CD8-positive, alpha-beta memory T cell (primary cell): ENCODE measurements at places on chromosomes 4 and X. TPM values are rescaled to one million over a fixed set of nuclear protein-coding genes. Genes with fewer than 3 reads are reported as not detected.

Gene CT45A1
- not detected for polyA plus RNA-seq

Gene NPNT
- polyA plus RNA-seq, result not detected

DNA sequence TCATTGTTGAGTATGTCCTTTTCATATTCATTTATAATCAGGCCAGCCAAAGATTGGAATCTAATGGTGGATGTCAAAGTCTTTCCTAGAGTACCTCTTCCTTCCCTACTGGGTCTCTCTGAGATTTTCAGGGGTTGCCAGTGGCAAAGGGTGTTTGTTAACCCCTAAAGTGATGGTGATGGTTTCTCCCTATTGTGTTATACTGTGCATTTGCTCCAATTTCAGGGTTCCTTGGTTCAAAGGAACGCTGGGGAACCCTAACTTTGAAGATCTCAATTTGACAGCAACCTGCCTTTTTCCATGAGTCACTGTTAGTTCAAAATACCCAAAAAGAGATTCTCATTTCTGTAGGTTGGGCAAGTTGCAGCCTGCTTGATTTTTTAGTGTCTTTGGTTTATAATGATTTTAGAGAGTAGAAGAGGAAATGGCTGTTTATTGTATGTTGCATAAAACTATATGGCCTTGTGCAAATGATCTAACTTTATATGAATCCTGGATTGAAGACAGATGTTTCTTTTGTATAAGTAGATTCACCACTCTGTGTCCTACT, 23.0 kb downstream of the GAB1 start:
- no peak for DNase-seq

DNA sequence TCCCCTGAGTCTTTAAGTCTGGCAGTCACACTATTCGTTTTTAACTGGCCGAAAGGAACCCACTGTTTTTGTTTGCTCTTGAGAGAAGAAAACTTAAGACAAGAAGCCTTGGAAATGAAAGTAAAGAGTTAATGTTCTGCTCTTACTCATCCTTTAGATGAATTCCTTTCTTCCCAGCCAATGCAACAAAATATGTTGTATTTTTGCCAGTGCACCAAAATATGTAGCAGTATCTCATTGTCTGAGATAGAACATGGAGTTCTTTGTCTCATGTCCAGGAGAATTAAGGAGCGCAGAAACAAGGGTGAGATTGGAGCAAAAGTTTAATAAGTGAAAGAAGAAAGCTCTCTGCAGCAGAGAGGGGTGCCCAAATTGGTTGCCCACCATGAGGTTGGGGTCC, 12.2 kb downstream of the TENT5D start:
- DNase-seq, result no peak

- no peak for DNase-seq
Measured at GRCh38 chr4:15725608-15726007, 22.7 kb downstream of the BST1 start.

DNA sequence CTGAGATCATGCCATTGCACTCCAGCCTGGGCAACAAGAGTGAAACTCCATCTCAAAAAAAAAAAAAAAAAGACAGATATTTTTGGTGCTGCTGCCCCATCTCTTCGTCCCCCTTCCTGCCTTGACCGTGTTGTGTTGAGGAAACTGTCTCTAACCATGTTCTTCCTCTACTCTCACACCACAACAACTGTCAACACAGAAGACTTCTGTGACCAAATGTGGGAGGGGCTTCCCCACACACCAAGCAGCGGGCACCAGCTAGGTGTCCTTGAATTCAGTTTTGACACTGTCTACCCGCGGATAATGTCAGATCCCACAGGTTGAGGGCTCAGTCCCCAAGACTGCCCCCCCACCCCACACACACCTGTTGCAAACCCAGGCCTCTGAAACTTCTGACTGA, 104.7 kb upstream of the BCOR start:
- no peak for DNase-seq

DNA sequence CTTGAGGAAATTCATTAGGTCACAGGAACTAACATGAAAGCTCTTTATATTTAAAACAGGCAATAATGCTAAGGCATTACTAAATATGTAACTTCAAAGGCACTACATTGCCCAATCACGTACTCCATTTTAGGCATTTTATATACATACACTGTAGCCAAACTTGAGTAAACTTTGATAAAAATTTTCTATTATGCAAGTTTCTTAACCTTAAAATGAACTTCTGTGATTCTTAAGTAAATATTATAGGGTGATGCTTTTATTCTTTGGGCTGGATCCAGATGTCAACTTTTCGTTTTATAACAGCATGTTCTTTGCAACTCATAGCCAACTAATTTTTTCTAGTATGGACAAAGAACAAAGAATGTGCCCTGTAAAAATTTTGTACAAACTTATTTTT, 28.3 kb upstream of the MAP9 start:
- DNase-seq, result no peak

DNA sequence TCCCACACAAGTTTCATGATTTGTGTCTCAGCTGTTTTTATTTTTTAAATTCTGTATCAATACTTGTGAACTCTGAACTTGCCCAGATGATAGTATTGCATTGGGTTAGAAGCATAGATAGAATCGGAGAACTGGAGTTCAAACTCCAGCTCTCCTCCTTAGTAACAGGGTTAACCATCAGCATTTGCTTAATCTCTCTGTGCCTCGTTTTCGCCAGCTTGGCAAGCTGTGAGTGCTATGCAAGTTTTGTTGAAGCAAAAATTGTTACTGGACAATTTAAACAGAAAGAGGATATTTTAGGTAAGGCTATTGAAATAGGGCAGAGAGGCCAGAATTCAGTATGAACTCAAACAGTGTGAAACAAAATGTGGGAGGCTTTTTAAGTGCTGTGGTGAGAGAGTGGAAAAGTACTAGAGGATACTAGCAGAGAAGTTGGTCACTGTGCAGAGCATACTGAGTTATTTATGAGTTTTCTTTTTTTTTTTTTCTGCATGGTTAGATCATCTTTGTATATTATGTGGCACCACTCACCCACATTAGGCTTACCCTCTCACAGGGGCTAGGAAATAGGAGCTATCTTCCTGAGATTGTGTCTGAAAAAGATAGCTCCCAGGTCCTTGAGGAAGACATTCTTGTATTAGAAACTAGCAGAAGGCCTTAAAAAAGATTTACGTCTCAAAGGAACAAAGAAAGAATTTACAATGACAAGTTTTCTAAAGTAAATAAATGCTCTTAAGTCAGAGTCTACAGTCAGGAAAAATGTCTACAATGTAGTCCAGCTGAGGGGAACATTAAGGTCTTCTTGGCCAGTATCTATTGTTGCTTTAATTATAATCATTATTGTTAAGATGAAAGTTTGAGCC, 1126.6 kb downstream of the FAT4 start:
- DNase-seq, result no peak

GRCh38 chr4:36386691-36387090, 105.3 kb downstream of the DTHD1 start:
- no peak for DNase-seq

DNA sequence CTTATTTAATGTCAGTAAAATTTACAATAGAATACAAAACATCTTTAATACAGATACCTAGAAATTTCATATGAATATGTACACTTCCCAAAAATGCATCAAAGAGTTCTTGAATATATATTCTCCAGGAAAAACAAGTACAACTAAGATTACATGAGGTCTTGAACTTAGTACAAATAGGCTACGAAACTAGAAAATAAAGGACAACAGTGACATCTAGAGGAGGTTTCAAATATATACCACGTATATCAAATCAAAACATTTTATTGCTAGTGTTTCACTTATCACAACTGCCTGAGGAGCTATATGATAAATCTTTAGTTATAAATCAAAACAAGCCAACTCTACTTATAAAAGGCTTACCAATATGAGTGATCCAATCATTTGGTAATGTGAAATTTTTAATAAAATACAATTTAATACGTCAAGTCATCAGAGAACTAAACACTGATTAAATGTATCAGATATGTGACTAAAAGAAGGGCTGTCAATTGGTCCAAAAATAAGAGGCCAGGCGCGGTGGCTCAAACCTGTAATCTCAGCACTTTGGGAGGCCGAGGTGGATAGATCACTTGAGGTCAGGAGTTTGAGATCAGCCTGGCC, 36.6 kb downstream of the ANAPC10 start:
- no peak for DNase-seq

DNA sequence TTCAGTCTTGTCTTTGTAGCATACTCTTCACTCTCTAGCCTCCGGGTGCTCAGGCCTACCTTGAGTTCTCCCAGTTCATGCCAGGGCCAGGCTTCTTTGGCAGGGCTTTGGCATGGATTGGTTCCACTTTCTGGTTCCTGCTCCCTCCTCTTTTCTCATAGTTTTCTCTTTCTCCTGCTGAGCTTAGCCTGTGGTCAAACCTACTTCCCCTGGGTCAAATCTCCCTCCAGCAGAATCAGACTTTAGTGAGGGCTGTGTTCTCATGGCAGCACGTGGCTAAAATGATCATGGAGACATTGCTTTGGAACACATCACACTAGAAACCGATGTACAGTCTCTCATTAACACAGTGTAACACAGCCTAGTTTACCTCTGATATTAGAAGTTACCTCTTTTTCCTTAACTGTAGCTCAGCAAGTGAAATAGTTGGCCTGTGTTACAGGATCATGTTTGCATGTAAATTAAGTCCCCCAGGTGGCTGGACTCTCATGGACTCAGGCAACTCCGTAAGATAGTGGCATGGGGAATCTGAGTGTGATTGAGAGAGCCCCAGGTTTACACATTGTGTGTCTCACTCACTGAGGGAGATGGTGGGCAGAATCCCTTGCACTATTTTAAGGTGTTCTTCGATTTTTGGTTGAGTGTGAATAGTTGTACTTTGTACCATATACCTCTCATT, 13.3 kb downstream of the RAB9A start:
- DNase-seq, result no peak

- DNase-seq, result peak; percentile 52
Measured at GRCh38 chr4:76897536-76898384, at the start of gene SOWAHB. Gene SOWAHB, minus strand, starts transcription at chr4:76898144. Its CDS starts 295 bp downstream, at chr4:76897849.

- DNase-seq, result no peak
Measured at GRCh38 chr4:114229706-114230105, 250.3 kb upstream of the ARSJ start.

DNA sequence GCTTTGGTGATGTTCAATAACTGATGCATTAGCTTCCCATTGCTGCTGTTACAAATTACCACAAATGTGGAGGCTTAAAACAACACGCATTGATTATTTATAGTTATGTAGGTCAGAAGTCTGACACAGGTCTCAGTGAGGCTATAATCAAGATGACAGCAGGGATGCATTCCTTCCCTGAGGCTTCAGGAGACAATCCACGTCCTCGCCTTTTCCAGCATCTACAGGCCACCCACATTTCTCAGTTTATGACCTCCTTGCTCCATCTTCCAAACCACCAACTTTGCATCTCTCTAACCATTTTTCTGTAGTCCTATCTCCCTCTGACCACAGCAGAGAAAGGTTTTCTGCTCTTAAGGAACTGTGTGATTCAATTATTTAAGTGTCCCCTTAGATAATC, 92.5 kb downstream of the GASK1B start:
- DNase-seq, result no peak

GRCh38 chr4:139934057-139934707, 219.8 kb downstream of the MAML3 start:
- DNase-seq, result no peak

DNA sequence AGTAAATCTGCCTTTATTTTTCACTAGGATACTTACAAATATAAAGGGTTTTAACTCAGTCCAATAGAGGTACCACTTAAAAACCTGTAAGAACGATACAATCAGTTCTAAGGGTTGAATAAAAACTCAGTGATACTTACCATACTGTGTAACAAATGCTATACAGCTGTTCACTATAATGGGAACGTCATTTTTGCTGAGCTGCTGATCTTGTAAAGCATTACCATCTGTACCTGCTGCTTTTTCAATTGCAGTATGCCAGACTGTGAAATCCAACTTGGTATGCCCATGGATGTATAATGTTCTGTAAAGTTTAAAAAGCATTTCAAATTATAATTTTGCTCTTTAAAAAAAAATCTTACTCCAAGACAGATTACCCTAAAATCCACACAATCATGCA, 111.2 kb downstream of the ARAP2 start:
- no peak for DNase-seq

- no peak for DNase-seq
Measured at GRCh38 chr4:89545315-89545714, 237.7 kb upstream of the GPRIN3 start.

- DNase-seq, result no peak
Measured at GRCh38 chr4:57048590-57049304, 61.4 kb downstream of the IGFBP7 start.

- DNase-seq, result no peak
Measured at GRCh38 chr4:110916505-110916904, 293.6 kb upstream of the PITX2 start.

GRCh38 chrX:13759152-13759718, 24.7 kb downstream of the OFD1 start:
- no peak for DNase-seq

- no peak for DNase-seq
Measured at GRCh38 chr4:6467600-6467999, 4.8 kb downstream of the PPP2R2C start.

DNA sequence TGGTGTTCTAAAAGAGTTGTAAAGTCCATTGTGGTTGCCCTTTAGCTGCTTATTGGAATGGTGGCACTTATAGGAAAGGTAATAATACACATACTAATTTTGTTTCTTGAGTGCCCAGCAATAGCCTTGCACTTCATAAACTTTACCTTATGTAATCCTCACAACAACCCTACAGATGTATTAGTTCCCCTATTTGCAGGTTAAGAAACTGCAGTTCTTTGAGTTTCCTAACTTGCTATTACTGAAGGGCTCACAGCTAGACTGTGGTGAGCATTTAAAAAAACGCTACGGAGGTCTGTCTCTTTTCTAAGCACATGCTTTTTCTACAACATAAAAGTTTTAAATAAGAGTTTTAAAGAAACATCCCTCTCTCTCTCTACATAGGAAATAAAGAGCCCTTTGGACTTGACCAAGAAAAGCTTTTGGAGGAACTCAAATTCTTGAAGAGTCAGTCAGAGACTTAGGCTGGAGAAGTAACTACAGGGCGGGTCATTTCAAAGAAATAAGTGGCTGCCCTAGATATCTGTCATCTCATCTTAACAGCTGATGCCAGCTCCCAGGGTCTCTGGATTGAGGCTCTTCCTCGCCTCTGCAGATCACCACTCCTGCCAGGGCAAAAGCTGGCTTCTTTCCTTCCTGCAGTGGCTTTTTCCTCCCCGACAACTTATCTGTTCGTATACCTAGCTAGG, 42.0 kb upstream of the FBXW7 start:
- DNase-seq, result no peak

DNA sequence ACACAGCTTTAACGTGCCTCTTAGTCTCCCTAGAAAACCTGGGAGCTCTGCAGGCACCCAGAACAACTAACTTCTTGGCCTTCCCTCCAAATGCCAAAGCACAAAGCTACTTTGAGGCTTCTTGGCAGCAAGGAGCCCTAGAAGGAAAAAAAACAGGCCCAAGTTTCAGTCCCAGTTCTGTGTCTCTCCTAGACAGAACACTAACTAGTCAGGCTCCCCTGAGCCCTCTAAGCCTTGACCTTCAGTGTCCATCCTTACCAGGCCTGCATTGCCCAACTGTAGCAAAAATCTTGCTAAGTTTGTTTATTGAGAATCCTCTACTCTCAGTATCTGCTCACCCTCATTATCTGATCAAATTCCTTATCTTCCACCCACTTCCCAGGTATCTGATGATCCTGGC, 79.2 kb downstream of the PAPSS1 start:
- DNase-seq, result no peak

GRCh38 chrX:24023972-24024669, 2.9 kb downstream of the KLHL15 start:
- DNase-seq, result no peak

GRCh38 chrX:53483838-53484405, 49.8 kb upstream of the HSD17B10 start:
- no peak for DNase-seq
